ENCODE measurements at places on chromosomes 1 and 21. TPM values are rescaled to one million over a fixed set of nuclear protein-coding genes. Genes with fewer than 3 reads are reported as not detected.

DNA sequence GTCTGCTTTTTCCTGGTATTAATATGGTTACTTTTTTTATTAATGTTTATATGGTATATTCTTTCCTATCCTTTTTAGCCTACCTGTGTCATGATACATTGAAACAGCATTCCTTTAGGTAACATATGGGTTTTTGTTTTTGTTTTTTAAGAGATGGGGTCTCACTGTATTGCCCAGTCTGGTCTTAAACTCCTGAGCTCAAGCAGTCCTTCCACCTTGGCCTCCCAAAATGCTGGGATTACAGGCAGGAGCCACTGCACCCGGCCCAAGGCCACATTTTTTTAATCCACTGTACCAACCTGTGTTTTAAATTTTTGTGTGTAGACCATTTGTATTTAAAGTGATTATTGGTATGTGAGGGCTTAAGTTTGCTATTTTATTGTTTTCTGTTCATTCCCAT is 43.1 kb downstream of the PKN2 start:
- H3K27me3 ChIP-seq, result no peaks in the 10 kb centered on the region
- H3K27ac ChIP-seq, result no peak overlapping the region
- H3K36me3 ChIP-seq, result no peaks in the 10 kb centered on the region
- DNase-seq, result no peak

GRCh38 chr21:41970106-41970391 is 16.2 kb upstream of the C2CD2 start:
- H3K4me3 ChIP-seq, result no peak overlapping the region
- no peak overlapping the region for H3K27ac ChIP-seq
- H3K4me1 ChIP-seq, result peaks cover 14% of the 10 kb centered on the region
- no peaks in the 10 kb centered on the region for H3K36me3 ChIP-seq
- H3K27me3 ChIP-seq, result peaks cover 2% of the 10 kb centered on the region

DNA sequence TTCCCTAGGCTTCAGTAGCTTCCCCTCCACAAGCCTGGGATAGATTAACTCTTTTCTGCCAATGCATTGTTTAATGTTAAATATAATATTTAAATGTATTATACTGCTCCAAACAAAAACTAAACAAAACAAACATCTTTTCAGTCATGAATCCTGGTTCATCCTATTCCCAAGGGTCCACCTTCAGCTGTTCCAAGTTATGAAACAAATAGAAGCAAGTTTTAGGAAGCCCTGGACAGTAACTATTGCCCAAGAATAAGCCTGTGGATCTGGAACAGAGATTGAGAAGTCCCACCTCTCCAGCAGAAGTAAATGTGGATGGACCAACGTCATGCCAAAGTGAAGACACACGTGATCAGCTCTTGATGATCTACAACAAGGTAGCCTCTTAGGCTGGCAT is 408.1 kb downstream of the SETD4 start:
- no peak for DNase-seq
- H3K36me3 ChIP-seq, result no peaks in the 10 kb centered on the region
- H3K27ac ChIP-seq, result no peak overlapping the region

DNA sequence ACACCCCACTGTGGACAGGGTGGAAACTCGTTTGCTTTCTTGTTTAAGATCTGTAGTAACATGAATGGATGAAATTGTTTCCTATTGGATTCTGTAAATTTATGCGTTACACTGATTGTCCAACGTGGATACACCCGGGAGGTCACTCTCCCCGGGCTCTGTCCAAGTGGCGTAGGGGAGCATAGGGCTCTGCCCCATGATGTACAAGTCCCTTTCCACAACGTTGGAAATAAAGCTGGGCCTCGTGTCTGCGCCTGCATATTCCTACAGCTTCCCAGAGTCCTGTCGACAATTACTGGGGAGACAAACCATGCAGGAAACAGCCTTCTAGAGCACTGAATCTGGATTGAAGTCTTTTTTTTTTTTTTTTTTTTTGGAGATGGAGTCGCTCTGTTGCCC is 1.4 kb downstream of the RCC1 start:
- DNase-seq, result no peak
- peaks cover 17% of the 10 kb centered on the region for H3K4me1 ChIP-seq
- H3K4me3 ChIP-seq, result peak overlapping the region; percentile 97
- peak overlapping the region; percentile 94 for H3K27ac ChIP-seq

DNA sequence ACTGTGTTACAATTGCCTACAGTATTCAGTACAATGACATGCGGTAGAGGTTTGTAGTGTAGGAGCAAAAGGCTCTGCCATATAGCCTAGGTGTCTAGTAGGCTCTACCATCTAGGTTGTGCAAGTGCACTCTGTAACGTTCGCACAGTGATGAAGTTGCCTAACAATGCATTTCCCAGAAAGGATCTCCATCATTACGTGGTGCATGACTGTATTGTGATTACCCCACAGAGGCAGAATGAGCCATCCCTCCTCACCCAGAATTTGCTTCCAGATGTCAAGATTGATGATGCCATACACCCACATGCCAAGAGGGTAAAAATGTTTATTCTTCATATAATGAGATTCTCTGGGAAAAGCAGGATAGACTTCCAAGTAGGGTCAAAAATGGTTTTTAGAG is 199.3 kb upstream of the CTTNBP2NL start:
- DNase-seq, result no peak
- H3K4me1 ChIP-seq, result no peaks in the 10 kb centered on the region
- H3K36me3 ChIP-seq, result no peaks in the 10 kb centered on the region
- no peak overlapping the region for H3K4me3 ChIP-seq

Gene LIN28A
- 107 TPM for total RNA-seq

Gene GBP7
- total RNA-seq, result 0.69 TPM

DNA sequence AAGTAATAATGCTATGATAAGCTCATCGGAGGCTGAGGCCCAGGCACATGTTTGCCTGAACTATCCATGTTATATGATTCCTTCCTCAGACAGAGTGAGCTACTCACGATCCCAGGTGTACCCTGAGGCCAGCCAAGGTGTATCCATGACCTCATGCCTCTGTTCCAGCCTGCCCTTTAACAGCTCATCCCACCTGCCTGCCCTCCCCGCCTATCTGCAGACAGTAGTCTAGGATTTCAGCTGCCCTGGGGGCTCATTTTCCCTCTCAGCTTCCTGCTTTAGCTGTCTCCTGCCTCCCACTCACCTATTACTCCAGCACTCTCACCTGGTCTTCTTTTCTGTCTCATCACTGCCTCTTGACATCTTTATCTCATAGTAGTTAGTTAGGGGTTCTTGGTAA is 1.9 kb upstream of the IL24 start:
- DNase-seq, result no peak
- H3K36me3 ChIP-seq, result peaks cover 4% of the 10 kb centered on the region
- H3K27me3 ChIP-seq, result peaks cover 4% of the 10 kb centered on the region
- peaks cover 11% of the 10 kb centered on the region for H3K4me1 ChIP-seq
- no peak overlapping the region for H3K4me3 ChIP-seq

DNA sequence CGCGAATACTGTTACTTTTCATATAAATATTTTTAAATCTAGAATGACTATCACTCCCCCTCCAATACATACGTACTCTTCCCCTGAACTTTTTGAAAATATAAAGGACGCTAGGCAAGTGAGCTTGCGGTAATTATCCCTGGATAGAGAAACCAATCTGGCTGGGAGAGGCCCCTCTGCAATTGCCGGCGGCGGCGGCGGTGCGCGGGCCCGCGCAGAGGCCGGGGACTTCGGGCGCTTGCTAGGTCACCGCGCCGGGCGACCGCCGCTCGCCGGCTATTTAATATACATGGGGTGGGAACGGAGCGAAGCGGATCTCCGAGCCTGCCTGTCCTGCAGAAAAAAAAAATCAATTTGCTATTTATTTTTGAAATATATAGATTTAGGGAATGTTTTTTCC is 416.3 kb upstream of the ESRRG start:
- DNase-seq, result peak; percentile 47
- no peaks in the 10 kb centered on the region for H3K36me3 ChIP-seq
- peaks cover 35% of the 10 kb centered on the region for H3K27me3 ChIP-seq
- H3K27ac ChIP-seq, result no peak overlapping the region

Gene PEAR1
- 50.7 TPM for total RNA-seq

- H3K4me3 ChIP-seq, result no peak overlapping the region
- no peak overlapping the region for H3K27ac ChIP-seq
- peaks cover 3% of the 10 kb centered on the region for H3K4me1 ChIP-seq
- no peak for DNase-seq
These were observed 29.7 kb downstream of the TRIM11 start for GRCh38 chr1:228376651-228377631.

DNA sequence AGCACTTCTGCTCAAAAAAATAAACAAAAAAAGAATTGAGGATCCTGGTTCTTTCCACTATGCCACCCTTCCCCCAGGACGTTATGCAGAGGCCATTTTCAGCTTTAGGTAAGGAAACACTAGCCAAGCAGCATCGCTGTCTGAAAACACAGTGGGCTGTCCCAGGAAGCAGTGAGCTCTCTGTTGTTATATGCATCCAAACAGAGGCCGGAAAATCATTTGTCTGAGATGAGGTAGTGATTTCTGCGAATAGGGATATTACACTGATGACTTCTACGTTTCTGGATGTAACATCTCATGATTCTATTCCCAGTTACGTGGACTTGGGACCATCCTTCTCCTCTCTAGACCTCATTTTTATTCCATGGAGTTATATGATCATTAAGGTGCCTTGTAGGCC is 137.2 kb downstream of the OMA1 start:
- no peaks in the 10 kb centered on the region for H3K36me3 ChIP-seq
- DNase-seq, result no peak
- no peaks in the 10 kb centered on the region for H3K4me1 ChIP-seq
- no peaks in the 10 kb centered on the region for H3K27me3 ChIP-seq
- H3K27ac ChIP-seq, result no peak overlapping the region

DNA sequence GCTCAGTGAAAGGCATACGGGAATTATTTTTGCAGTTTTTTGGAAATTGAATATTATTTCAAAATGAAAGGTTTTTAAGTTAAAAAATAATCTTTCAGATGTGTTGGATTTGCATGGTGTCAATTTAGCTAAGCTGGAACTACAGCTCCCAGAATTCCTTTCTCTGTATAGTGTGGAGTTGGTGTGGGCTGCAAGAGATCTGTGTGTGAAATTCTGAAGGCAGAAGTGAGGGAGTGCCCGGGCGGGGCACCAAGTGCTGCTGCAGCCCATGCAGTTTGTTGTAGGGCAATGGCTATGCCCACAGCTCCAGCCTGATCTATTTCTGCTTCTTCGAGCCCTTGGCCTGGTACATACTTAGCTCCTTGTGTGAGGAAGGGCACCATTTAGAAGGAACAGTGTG is 60.5 kb upstream of the CSF1 start:
- peaks cover 1% of the 10 kb centered on the region for H3K27me3 ChIP-seq
- H3K36me3 ChIP-seq, result peaks cover 4% of the 10 kb centered on the region
- no peak overlapping the region for H3K27ac ChIP-seq
- DNase-seq, result no peak

Gene INAVA
- total RNA-seq, result 35.8 TPM

DNA sequence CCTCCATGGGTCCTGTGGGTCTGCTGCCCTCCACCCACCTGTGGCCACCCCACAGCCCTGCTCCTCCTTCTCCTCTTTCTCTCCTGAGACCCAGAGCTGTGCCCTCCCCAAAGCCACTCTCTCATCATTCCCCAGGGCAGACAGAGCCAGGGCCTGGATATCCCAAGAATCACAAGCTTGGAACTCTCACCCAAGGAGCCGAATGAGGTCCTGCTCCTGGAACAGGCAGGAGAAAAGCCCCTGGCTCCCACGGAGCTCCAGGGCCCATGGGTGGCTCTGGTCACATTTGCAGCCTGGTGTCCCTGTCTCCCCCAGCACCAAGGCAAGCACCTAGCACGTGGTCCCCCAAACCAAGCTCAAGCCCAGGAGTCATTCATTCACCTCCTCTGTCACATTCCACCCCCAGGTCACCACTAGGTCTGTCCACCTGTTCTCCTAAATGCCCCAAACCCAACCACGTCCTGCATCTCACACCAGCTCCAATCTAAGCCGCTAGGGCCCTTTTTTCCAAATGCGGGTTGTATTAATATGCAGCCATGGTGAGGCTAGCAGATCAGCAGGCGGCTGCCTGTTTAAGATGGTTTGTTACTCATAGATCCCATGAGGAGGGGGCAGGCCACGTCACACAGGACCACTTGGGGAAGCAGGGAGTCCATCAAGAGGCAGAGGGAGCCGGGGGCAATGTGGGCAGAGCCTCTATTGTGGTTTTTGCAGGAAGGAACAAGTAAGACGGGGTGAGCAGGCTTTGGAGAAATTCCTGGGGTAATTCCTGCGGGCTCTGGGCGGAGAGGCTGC is 215.5 kb upstream of the VAMP3 start:
- no peak for DNase-seq
- no peak overlapping the region for H3K27ac ChIP-seq
- H3K36me3 ChIP-seq, result peaks cover 4% of the 10 kb centered on the region
- H3K4me3 ChIP-seq, result no peak overlapping the region

DNA sequence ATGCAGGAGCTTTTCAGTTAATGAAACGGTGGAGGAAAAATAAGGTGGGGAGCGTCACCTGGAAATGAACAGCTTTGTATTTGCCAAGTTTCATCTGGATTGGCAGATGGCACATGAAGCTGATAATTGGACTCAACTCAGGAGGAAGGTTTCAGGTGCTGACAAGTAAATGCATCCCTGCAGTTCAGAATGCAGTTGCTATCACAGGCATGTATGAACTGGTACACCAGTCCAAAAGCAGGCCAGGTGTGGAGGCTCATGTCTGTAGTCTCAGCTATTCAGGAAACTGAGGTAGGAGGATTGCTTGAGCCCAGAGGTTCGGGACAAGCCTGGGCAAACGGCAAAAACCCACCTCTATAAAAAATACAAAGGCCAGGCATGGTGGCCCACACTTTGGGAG is 15.5 kb downstream of the DEGS1 start:
- H3K4me1 ChIP-seq, result no peaks in the 10 kb centered on the region
- H3K27ac ChIP-seq, result no peak overlapping the region
- DNase-seq, result no peak

DNA sequence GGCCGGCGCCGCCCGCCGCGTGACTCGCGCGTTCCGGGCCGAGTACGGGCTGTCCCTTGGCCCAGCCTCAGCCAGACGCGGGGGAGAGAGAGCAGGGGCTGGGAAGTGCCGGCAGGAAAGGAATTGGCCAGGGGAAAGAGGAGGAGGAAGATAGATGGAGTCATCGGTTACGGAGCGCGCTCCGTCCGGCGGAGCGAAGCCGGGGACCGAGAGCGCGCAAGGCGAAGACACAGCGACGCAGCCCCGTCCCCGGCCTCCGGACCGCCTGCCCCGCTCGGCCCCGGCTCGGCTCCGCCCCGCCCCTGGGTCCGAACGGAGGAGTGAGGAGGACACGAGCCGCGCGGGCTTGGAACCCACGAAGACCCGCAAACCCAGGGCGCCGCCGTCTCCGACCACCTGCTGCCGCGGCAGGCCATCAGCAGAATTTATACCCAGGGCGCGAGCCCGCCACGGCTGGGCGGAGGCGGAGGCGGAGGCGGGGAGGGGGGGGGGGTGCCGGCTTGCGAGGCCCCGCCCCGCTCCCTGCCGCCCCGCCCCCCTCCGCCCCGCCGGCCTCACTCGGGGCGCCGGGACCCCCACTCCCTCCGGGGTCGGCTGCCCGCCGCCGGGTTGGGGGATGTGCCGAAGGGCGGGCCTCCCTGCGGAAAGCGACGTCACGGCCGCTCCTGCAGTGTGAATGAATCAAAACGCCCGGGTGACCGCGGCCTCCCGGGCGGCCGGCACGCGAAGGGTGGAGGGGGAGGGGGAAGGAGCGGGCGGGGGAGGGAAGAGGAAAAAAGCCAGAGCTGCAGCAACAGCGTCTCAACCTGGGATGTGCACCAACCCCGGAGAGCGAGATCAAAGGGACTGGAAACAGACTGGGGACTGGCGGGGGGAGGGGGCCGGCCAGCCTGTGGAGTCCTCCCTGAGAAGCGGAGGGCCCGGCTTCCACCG is at the start of gene LHX4:
TSS of gene LHX4 (plus strand) at position 782 of the 933 bp plus-strand sequence. CDS start 266 bp downstream, outside the sequence.
- peaks cover 11% of the 10 kb centered on the region for H3K4me1 ChIP-seq
- peaks cover 4% of the 10 kb centered on the region for H3K36me3 ChIP-seq
- DNase-seq, result peak; percentile 51

Gene LCE3D
- total RNA-seq, result not detected

Data from endothelial cell (in vitro differentiated cells).